ENCODE measurements at places on chromosomes 6 and 20.

GRCh38 chr6:149013586-149014344, 266.9 kb downstream of the UST start:
- DNase-seq, result no peak

DNA sequence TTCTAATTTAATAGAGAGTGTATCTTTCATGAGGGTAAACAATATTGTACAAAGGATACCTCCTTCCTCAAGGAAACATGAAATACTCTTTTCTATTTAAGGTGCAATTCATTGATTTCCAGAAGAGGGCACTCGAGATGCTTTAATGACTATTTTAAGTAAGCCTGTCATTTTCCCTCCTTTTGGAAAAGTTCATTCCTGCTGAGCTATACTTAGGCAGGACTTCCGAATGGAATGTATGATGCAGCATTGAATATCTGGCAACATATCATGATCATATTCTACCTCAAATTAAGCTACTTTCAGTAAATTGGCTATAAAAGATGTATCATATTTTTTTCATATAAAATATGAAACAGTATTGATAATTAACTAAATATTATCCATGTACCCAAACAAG, 5.0 kb downstream of the DST start:
- no peak for DNase-seq

GRCh38 chr20:6509374-6509773, 258.1 kb upstream of the BMP2 start:
- DNase-seq, result no peak

GRCh38 chr6:138562691-138563090, 63.4 kb upstream of the NHSL1 start:
- no peak for DNase-seq

GRCh38 chr20:62321521-62321948, 18.7 kb downstream of the ADRM1 start:
- no peak for DNase-seq

DNA sequence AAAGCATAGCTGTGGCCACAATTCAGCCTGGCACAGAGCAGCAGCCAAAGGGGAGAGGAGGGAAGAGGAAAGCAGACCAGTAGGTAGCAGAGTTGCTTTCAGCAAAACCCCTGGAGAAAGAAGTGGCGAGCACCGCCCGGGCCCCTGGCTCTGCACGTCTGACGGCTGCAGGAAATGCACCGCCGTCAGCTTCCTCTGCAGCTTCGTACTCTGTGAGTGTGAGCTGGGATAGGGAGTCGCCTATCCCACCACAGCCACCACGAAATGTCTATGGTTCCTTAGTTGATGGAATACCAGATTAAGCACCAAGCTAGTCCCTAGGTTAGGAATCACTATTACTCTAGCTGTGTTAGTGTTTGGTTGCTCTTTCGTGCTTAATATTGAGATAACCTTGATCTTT, 79.9 kb upstream of the NAA20 start:
- DNase-seq, result no peak

DNA sequence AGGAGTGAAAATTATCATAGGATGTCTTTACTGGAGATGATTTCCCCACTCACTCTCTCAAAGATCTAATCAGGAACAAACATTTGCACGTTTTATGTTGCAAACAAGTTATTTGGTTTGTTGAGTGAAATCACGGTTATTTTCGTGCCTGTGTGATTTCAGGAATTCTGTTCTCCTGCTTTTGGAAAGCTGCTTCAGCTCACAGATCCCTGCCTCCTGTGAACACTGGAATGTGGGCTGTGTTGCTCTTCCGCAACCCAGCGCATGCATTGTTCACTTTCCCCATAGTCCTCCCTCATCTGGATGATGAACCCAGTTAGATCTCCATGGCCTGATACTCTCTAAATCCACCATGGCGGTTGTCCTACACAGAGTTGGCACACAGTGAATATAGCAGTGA, 91.0 kb downstream of the PLEKHG1 start:
- DNase-seq, result no peak

DNA sequence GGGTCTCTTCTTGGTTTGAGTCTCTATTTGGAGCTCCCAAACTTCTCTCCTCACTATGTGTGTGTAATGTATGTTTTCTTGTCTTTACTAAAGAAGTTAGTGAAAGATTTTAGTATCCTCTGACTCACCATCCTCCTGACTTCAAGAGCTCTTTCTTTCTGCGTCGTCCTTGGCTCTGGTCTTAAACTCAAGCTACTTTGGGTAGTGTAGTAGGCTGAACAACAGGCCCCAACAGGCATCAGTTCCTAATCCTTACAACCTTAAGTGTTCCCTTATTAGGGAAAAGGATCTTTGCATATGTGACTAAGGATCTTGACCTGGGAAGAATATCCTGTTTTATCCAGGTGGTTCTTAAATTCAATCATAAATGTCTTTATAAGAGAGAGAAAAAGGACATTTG, 810.2 kb downstream of the MAFB start:
- DNase-seq, result no peak

GRCh38 chr20:58619864-58620431, 31.1 kb upstream of the STX16 start:
- DNase-seq, result no peak

GRCh38 chr6:30877419-30878262, 6.7 kb upstream of the DDR1 start:
- peak; percentile 86 for DNase-seq

DNA sequence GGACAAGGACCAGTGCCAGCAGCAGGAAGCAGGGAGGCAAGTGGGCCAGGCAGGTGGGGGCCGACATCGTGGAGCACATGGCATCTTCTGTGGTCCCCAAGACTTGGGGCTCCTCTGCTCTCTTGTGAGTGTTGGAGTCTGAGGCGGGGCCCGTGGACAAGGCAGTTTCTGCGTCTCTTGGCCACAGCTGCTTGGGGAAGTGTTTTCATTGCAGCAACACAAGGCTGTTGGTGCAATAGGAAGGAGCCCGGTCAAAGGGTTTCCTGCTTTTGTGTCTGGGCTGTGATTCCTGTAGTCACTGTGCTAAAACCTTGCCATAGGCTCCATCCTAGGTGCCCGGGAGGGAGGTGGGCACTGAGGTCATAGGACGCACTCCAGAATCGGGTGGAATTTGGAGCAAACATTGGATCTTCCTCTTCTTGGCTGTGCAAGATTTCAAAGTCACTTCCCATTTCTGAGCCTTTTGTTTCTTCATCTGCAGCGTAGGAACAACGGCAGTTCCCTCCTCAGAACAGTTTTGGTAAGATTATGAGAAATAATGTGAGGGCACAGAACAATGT, at the start of gene SIRPB2:
SIRPB2 (minus strand) TSS at position 140 of the 560 bp plus-strand sequence; CDS start at position 79, 61 bp downstream.
- no peak for DNase-seq

- DNase-seq, result no peak
Observed at GRCh38 chr20:36845288-36845971, 30.5 kb upstream of the TLDC2 start.

DNA sequence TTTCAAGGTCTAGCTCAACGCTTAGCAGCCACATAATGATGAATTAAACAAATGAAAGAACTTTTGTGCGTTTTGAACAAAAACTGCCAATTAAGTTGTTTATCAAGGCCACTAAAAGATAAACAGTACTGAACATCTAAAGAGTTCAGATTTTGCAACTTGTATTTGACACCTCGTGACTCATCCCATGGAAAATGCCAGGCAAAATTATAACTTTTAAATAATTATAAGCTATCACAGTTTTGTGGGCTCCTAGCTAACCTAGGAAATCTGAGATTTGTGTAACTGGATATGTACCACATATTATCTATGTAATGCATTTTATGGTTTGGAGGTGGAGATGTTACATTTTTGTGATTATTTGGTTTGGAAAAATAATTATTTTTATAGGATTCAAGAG, 9.6 kb upstream of the BAG2 start:
- DNase-seq, result no peak

GRCh38 chr6:129680633-129681032, 29.3 kb downstream of the ARHGAP18 start:
- no peak for DNase-seq

- no peak for DNase-seq
Observed at GRCh38 chr20:55415567-55416142, 589.7 kb downstream of the CBLN4 start.

DNA sequence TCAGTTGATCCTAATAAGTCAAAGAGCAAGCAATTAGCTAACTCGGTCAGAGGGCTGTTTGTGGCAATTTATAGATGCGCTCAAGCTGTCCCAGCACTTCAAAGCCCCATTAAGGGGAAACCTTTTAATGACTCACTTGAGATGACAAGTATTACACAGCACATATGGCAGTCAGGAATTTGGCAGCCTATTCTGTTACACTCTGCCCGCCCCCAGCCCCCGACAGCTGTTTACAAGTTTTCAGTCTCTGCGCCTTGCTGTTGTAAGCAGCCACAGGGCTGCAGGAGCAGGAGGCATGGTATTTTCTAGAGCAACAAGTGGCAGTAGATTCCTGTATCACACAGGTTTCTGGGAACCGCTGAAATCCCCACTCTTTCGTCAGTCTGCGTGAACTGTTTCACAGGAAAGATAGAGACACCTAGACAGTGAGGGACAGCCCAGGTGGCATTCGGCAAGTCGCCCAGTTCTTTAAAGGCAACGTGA, 263.0 kb downstream of the FOXC1 start:
- DNase-seq, result no peak

DNA sequence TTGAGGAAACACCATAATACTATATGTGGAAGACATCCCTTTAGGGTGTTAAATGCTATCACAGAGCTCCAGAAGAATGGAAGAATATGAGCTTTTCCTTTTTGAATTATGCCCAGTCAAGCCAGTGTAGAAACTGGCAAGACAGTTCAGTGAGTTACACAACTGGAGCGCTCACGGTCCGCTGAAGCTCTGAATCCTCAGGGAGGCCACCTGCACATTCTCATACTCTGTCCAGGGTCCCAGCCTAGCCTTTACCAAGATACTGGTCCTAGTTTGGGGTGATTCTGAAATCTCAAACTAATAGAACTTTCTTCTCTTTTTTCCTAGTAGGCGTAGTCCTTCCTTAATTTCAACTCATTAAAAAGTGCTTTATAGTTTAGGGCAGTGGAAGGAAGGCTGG, 51.3 kb downstream of the ALDH8A1 start:
- DNase-seq, result no peak

DNA sequence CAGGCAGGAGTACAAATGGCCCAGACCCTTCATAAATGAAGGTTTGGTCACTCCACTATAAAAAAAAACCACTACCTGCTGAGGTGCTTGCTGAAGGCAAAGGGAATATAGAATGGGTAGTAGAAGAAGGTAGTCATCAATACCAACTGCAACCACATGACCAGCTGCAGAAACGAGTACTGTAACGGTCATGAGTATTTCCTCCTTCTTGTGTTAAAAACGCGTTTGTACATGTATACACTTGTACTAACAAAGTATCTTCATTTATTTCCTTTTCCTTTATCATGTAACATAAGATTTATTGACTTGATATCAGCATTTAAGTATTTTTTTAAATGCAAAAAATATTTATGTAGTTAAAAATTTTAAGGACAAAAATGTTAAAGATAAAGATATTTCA, 238.6 kb downstream of the TFAP2B start:
- DNase-seq, result no peak

- DNase-seq, result no peak
Observed at GRCh38 chr6:31170987-31171671, 647 bp upstream of the POU5F1 start.

GRCh38 chr6:7786214-7786661, 60.3 kb downstream of the BMP6 start:
- no peak for DNase-seq

GRCh38 chr6:16503970-16504415, 257.3 kb downstream of the ATXN1 start:
- no peak for DNase-seq

GRCh38 chr6:154994836-154995253, 270 bp upstream of the TIAM2 start:
- DNase-seq, result no peak

GRCh38 chr6:25649611-25650010, 2.4 kb upstream of the SCGN start:
- no peak for DNase-seq

DNA sequence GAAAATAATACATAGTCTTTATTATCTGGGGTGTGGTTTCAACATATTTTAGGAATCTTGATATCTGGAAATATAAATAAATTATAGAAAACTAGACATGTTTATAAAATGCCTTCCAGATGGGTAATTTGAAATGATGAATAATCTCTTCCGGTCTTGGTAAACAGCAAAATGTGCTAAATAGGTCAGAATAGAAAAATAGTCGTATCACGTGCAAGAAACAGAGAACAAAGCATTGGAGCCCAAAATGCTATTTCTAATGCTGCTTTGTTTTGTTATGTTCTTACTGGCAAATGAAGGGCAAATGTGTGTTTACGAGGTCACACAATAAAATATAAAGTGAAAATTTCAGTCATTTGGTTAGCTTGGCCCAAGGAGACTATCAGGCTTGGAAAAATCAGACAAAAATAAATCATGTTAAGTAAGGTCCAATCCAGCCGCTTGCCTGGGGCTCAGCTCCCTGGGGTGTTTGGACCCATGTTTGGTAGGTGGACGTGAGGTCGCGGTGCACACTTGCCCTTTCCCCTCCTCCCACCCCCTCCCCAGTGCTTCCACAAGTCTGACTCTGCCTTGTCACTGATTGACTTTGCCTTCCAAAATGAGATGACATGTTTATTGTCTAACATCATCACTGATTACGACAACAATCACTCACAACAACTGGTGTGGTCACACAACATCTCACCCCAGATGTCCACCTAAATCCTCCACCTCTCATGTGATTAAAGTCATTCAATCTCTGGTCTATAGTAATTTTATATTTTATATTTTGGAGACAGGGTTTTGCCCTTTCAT, 56.0 kb downstream of the RIN2 start:
- DNase-seq, result no peak

DNA sequence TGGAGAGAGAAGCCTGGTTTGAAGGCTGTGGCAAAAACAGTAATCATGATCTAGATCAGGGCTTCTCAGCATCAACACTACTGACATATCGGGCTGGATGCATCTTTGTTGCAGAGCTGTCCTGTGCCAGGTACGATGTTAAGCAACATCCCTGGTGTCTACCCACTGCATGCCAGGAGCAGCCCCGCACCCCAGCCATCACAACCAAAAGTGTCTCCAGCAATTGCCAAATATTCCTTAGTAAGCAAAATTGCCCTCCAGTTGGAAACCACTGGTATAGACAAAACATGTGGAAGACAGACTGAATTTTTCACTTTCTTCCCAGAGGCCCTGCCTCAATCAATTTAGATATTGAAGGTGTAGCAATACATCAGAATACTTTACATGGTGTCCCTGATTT, 147.6 kb upstream of the NRN1 start:
- no peak for DNase-seq

DNA sequence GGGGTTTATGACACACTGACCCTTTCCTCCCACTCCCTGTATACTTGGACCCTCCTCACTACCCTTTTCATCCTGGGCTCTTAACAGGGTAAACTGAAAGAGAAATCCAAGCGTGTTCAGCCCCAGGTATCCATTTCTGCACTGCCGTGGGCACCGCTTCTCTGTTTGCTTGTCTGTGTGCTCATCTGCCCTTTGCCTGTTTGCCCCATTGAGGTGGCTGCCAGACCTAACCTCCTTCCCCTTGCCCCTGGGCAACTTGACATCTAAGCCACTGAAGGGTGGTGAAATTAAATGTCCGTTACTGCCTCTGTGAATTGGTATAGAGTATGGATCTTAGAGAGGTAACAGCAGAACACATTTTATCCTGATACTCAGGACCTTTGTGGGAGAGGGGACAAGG, 38.7 kb downstream of the ACSS2 start:
- no peak for DNase-seq

All from mesothelial cell of epicardium (in vitro differentiated cells).